Large intestine (tissue), 12 donors: ENCODE measurements at places on chromosomes 7 and 10. TPM values are rescaled to one million over a fixed set of nuclear protein-coding genes. Genes with fewer than 3 reads are reported as not detected.

- no peak for DNase-seq
These were observed 389.0 kb upstream of the SORCS1 start for GRCh38 chr10:107553470-107553869.

GRCh38 chr7:7651479-7651878, 10.9 kb downstream of the UMAD1 start:
- no peak for DNase-seq

- no peak for DNase-seq
These were observed 949.4 kb upstream of the POT1 start for GRCh38 chr7:125878988-125879387.

DNA sequence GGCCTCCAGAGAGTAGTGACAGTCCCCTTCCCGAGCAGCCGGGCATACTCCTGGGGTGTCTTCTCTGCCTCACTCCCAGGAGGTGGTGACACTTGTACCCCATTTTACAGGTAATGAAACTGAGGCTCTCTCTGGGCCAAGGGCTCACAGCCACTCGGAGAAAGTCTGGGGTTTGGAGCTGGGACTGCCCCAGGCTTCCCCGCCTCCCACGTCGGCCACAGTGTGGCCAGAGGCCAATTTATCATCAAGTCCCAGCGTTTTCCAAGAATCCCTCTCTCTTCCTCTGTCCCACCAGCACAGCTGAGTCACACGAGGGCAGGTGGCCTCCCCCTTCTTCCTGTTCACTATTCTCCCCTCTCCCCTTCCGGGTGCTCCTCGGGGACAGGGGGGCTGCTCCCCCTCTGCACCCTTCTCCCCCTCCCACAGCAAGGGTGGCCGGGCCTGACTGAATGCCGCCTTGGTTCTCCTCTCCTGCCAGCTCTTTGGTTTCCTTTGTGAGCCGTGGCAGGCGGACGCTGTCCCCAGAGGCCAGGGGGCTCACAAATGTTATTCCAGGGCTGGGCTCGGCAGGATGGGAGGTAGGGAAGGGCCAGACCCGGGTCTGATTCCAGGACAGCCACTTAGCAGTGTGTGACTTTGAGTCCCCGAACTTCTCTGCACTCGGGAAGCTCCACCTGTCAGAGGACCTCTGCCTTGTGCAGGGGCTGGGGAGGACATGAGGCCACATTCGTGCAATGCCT, 17.7 kb downstream of the CLIP2 start:
- no peak for DNase-seq

GRCh38 chr7:114956702-114957101, 34.8 kb downstream of the MDFIC start:
- DNase-seq: no peak

- DNase-seq: no peak
These were observed 91.3 kb downstream of the CYTH3 start for GRCh38 chr7:6181136-6181535.

DNA sequence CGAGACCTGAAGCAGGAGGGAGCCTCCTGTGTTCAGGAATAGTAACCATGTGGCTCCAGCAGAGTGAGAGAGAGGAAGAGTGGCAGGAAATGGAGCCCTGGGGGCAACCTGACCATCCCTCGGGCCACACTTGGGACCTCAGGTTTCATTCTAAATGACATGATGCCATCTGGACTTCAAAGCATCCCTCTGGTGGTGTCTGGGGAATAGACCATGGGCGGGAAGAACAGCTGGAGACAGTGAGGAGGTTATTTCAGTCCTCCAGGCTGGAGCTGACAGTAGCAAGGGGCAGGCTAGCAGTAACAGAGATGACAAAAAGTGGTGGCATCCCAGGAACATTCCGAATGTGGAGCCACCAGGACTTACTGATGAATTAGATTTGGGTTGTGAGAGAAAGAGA, 44.8 kb downstream of the AKR1B1 start:
- DNase-seq: no peak

UPK3BL2 gene
- polyA plus RNA-seq: 17.0 TPM

GHRHR gene
- polyA plus RNA-seq: not detected
